Choroid plexus epithelial cell (primary cell): ENCODE measurements at places on chromosomes 12 and 14.

DNA sequence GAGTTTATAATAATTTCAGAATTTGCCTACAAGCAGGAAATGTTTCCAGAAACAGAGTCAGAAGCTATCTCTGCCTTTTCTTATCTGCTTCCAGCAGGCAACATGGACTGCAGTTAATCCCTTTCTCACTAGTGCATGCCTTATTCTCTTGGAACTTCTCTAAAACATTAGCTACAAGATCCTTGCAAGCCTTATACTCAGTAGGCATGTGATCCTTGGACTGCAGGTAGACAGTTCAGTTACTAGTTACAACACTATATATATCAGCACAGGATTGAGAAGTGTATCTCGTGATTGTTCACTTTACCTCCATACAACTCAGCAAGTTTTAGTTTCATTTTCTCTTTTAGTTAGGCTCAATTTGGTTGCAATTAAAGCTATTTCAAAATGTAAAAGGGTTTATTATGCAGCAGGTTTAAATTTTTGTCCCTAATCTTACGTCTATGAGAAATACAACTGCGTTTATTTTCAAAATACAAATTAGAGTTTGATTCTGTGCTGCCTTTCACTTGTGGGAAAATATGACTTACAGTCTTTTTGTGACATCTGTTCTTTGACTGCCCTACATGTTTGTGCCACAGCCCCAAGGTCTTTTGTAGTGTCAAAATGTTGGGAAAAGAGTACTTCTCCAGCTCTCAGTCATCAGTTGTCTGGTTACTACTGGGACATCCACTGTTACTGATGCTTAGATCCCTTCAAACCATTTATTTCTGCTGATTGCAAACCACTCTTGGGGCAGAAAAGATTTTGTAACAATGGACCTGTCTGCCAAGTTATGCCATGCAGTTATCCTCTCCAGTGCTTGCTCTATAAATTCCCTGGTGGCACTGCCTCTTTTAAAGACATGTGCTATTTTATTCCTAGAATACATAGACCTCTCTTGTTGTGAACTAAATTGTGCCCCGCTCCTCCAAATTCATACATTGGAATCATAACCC lies 709.0 kb upstream of the FOXG1 start:
- DNase-seq = peak; percentile 17

DNA sequence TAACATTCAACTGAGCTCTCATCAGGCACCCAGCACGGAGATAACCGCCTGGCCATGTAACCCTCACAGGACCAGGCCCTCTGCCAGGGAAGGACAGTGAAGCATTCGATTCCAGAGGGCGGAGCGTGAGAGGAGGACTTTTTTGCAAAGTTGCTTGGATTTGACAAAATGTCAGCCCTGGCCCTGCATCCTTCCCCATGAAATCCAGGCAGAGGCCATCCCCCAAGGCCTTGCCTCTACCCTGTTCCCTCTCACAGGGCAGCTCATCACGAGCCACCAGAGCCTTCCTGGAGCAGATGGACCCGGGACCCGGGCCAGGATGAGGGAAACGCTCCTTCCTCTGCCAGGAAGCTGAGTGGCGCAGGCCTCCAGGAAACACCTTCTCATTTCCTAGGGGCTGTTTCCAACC lies 17.0 kb downstream of the CAMKK2 start:
- DNase-seq = no peak

DNA sequence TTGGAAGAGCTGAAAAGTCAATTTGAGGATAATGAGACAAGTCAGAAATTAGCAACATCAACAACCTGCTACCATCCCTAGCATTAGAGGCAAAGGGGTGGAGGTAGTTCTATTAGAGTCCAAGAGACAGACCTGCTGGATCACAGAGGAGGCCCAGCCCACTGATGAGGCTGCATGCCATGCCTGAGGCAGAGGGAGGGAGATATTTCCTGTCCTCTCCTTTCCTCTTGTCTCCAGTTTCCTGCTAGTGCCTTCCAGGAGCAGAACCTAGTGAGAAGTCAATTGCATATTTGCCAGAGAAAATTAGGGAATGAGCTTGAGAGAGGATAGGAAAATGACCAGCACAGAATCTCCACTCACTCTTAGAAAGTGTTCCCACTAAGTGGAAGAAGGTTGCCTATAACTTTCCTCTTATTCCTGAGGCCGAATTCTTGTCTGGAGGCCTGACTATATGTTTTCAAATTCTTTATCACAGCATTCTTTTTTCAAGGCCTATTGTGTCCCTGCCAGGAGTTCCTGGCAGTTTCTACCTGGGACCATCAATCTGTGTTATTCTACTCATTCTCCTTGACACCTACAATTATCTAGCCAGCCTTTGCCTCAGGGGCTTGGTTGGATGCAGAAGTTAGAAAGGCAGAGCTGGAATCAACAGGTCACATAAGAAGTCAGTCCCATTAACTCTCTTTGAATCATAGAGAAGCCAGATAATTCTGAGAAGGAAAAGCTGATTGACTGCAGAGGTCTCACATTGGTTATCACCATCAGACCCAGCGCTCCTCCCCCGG lies 121.9 kb downstream of the EMP1 start:
- DNase-seq = no peak

DNA sequence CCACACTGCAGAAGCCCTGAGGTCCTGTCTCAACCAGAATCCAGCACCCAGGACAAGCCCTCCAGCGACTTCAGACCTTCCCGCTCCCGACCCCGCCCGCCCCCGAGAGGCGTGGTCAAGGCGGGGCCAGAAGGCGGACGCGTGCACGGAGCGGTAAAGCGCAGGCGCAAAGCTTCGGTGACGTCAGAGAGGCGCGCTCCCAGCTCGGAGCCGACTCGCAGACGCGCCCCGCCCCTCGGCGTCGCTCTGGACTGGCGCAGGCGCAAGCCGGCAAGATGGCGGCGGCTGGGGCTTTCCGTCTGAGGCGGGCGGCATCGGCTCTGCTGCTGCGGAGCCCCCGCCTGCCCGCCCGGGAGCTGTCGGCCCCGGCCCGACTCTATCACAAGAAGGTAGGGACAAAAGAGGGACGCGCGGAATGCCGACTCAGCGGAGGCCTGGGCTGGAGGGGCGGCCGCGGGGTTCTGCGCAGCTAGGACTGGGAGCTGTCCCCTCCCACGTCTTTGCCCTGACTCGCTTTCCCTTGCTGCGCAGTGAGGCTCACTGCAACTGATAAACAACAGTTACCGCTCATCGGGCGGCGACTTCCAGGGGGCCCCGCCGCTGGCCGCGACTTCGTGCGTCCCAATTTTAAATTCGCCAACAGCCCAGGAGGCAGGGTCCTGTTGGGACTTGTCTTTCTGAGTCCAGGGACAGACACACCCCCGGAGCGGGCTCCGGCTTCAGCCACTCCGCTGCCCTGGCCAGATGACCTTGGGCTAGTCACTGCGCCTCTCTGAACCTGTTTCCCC lies at the start of gene ISCU:
TSS of gene ISCU (plus strand) at position 249 of the 788 bp plus-strand sequence. CDS start at position 276, 27 bp downstream.
- DNase-seq = peak; percentile 98

DNA sequence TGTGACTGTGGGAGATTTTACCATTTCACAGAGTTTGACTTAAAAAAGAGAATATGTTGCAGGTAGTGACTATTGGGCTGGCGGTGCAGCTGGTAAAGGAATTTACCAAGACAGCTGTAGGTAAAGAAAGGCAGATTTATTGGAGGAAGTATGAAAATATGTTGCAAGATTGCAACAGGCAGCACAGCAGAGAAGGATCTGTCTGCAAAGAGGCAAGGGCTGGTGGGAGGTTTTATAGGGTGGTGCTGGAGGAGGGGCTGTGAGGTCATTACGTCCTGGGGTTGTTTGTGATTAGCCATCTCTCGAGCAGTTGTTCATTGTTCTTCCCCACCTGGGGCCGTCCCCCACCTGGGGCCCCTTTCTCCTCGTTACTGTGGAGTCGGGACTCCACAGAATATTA lies 62.1 kb downstream of the ACACB start:
- no peak for DNase-seq

DNA sequence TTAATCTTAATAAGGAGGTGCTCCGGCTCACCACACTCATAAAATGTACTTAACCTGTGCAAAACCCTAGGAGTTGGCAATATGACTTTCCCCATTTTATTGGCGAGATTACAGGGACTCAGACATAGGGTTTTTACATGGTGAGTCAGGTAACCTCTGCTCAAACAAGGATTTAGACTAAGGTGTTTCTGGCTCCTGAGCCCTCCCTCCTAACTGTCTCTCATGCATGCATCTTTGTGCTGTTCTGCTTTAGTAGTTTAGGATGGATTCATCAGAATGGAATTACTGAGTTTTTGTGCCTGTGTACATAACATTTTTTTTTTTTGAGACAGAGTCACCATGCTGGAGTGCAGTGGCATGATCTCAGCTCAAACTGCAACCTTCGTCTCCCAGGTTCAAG lies 993.3 kb upstream of the TMEM132C start:
- DNase-seq = no peak
